Skin of body (tissue), 3 donors: ENCODE measurements at places on chromosomes 16 and 17.

GRCh38 chr16:48526058-48526957 is 83.7 kb downstream of the N4BP1 start:
- DNase-seq, result no peak

- DNase-seq, result no peak
These were observed 495.6 kb upstream of the HSBP1 start for GRCh38 chr16:83312015-83312717.

DNA sequence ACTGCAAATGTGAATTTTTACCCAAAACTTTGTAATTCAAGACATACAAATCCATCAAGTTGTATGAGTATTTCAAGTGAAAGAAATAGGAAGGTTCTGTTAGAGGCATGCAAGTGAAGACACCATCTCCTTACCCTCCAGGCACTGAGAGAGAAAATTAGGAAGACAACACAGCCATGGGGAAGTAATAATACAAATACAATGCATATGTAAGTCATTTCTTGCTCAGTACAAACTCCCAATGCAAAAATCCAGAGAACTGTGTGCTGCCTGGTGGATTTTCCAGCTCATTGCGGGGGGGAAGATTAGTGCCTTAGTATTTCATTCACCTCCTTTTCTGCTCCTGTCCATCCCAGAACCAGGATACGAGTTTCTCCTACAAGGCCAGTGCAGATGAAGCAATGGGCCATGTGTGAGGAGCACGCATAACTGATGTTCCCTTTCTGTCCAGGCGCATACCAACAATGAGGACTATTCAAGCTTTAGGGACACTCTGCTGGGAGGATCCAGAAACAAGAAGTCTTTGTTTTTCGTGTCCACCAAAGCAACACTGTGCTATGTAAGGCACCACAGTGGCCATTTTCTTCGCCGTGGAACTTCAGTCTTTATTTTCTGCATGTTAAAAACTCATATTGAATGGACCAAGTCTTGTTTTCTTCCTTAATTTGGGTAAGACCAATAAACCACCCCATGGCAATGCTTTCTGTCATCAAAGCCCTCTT is 143.7 kb upstream of the RCVRN start:
- DNase-seq, result peak; percentile 84

- DNase-seq, result no peak
These were observed 125.5 kb upstream of the IRX3 start for GRCh38 chr16:54412037-54412436.

GRCh38 chr17:42893359-42893758 is 7.2 kb upstream of the G6PC1 start:
- DNase-seq, result no peak

DNA sequence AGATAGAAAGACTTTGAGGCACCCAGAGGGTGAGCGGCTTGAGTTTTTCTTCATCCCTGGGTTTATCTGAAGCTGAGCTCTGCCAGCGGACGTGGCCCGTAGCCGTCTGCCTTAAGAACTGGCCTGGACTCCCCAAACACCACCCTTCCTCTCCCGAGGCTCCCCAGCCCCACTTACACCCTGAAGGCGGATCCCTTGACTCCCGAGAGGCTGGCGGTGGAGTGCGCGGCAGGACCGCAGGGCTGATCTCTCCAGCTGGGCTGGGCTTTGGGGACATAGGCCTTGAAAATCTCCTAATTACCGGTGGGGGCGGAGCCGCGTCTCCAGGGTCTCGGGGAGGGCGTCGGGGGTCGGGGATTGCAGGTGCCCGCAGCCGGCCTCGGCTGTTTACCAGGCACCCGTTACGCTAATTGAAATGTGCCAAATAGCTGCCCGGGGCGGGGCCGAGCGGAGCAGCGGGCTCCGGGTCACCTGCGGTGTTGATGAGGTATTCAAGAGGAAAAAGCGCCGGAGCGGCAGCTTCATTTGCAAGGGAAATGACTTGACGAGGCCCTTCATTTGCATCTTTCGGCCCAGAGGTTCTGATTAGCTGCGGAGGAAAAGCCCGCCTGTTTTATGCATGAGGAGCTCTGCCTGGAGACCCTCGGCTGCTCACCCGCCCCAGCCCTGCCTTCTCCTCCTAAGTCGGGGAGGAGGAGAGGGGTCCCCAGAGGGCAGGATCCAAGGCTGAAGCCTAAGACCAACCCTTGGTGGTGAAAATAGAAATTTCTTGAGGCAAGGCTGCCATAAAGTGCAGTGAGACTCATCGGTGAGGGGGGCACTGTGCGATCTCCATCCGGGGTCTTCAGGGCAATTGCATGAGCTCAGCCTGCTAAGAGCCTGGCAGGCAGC is 100.7 kb downstream of the MGAT5B start:
- no peak for DNase-seq

GRCh38 chr16:71784093-71784492 is 24.5 kb downstream of the AP1G1 start:
- DNase-seq, result no peak

DNA sequence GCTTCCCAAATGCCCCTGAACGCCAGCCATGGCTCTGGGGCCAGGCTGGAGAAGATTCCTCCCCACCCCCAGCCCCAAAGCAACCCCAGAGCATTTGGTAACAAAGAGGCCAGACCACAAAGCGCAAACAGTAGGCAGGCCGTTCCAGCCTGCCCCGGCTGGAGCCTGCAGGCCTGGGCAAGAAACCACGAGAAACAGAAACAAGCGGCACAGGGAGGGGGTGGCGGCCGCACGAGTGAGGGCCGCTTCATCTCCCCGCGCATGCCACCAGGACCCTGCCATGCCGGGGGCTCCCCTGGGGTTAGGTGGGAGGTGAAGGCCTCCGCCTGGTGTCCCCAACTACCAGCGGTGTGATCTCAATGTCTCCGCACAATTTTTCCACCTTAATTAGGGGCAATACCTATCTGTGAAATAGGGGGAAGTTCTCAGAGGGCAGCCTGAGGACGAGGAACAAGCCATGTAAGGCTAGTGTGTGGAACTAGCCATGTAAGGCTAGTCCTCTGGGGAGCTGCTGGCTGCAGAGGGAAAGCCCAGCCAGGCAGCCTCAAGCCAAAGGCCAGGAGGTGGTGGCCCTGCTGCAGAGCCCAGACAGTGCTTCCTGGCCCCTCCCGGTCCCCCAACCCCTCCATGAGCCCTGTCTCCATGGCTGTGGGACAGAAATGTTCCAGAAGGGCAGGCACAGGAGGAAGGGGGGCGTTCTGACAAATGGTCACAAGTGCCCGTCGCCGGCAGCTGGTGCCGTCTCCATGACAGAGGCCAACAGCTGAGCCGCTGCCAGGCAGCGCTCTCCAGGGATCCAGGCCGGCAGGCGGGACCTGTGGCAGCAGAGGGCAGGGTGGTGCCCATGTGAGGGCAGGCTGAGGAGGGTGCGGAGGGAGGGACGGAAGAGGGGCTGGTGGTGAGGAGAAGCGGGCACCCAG is 14.5 kb upstream of the MTSS2 start:
- no peak for DNase-seq

GRCh38 chr16:14462811-14463210 is 167.2 kb downstream of the PARN start:
- no peak for DNase-seq

- no peak for DNase-seq
These were observed 6.0 kb downstream of the KRT20 start for GRCh38 chr17:40879026-40879425.

- DNase-seq, result no peak
These were observed 392.9 kb upstream of the EEF2KMT start for GRCh38 chr16:5490499-5490898.

- no peak for DNase-seq
These were observed 12.3 kb downstream of the RAI1 start for GRCh38 chr17:17693253-17694168.

DNA sequence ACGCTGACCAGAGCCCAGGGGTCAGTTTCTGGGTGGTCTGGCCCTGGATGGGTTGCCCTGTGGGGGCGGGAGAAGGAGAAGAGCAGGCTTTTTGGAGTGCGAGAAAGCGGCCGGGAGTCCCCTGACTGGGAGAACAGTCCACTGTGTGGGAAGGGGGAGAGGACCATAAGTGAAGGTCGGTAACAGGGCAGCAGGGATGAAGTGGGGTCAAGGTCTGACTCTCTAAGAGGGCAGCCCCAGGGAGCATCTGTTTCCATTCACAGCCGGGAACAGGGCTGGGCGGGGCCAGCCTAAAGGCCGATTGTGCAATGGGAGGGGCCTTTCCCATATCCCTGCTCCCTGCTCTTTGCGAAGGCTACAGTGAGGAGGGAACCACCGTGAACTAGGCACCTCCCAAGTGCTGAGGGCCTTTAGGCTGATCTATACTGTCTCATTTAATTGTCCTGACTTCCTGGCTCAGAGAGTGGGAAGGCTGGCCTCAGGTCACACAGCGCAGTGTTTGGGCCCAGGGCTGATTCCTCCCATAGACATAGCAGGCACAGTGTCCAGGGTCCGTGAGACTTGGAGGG is 10.4 kb upstream of the WFDC1 start:
- DNase-seq, result peak; percentile 51

- DNase-seq, result no peak
These were observed 6.5 kb upstream of the XYLT2 start for GRCh38 chr17:50339381-50339780.

DNA sequence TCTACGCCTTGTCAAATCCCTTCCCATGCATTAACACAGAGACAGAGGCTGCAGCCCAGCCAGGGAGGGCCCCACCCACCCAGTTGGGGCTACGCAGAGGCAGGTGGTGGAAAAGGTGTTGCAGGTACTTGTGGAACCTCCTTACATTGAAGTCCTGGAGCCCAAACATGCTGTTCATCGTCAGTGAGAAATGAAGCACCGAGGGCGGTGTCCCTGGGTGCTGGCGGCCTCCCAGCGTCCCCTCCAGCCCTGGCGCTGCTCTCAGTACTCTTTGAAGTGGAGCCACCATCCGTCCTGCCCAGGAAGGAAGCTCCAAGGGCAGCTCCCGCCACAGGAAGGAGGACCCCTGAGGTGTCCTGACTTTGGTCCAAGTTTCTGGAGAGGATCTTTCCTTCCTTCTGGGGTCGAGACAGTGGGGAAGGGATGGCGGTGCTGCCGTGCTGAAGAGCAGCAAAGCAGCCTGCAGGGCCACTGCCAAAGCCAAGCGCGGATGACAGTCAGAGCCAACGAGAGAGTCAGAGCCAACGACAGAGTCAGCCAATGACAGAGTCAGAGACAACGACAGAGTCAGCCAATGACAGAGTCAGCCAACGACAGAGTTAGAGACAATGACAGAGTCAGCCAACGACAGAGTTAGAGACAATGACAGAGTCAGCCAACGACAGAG is 23.4 kb downstream of the LMF1 start:
- no peak for DNase-seq

GRCh38 chr17:62882878-62883277 is 74.8 kb upstream of the MARCHF10 start:
- no peak for DNase-seq

DNA sequence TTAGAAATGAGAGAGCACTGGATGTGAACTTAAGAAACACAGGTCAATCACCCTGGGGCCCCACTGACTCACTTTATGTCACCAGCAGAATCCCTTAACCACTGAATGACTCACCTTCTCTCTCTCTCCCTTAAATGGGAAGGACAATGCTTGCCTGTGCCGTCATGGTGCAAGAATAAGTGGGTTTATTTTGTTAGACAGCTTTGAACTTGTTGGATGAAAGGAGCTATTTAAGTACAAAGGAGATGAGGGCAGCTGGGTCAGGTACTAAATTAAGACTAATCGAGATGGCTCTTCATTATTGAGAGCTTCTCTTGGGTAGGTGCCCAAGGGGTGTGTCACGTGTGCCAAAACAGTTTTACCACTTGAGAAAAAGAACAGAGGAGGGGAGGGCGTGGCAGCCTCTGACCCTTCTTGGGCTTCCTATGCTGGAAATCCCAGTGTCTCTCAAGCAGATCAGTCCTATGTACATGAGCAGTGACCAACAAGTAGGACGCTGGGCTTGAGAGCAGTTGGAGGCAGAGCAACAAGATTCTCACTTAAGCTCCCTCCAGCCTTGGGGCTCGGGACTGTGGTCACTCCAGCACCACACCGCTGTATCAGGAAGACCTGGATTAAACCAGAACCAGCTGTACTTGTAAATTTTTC is 6.7 kb upstream of the KRT31 start:
- no peak for DNase-seq

GRCh38 chr17:67326440-67326839 is 39.9 kb downstream of the PSMD12 start:
- no peak for DNase-seq

DNA sequence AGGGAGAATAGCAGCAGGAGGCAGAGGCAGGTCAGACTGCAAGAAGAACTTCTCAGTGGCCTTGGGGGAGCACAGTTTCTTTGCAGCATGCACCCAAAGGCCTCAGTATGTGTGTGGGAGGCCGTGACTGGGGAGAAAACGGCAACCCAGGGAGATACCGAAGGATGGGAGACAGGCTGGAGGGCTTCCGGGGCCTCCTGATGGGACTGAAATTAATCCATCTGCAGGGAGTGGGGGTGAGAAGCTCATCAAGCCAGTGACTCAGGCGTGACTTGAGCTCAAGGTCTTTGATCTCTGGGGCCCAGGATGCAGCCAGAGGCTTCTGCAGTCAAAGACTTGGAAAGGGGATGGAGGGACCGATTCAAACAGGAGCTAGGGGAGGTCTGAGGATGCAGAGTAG is 5.1 kb upstream of the C17orf113 start:
- DNase-seq, result no peak

DNA sequence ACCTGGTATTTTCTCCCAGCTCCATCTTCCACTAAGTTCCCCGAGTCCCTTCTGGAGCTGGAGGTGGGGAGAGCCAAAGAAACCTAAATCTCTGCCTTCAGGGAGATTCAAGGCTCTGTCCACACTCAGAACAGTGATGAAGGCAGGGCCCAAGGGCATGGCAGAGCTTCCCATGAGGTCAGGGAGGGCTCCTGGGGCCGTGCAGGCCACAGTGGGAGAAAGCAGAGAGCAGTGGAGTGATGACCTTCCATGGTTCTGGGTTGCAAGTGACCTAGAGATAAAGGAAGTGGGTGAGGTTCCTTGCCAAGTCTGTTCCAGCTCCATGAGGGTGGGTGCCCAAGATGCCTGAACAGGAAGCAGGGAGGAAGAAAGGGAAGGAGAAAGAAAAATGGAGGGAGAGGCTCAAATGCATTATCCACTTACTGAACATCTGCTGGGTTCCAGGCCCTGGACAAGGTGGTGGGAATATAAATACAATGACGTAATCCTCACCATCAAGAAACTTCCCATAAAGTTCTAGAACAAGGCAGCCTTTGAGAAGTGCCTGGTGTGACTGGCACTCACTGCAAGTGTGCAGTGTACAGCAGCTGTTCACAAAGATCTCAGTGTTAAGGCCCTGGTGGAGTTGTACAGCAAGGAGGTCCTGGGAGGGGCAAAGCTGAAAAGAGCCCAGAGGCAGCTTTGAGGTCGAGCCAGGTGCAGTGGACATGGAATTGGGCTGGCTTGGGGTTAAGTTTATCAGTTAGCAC is 13.3 kb downstream of the TBKBP1 start:
- peak; percentile 37 for DNase-seq
